Jurkat, Clone E6-1 (cell line): ENCODE measurements at places on chromosomes 4 and X.

DNA sequence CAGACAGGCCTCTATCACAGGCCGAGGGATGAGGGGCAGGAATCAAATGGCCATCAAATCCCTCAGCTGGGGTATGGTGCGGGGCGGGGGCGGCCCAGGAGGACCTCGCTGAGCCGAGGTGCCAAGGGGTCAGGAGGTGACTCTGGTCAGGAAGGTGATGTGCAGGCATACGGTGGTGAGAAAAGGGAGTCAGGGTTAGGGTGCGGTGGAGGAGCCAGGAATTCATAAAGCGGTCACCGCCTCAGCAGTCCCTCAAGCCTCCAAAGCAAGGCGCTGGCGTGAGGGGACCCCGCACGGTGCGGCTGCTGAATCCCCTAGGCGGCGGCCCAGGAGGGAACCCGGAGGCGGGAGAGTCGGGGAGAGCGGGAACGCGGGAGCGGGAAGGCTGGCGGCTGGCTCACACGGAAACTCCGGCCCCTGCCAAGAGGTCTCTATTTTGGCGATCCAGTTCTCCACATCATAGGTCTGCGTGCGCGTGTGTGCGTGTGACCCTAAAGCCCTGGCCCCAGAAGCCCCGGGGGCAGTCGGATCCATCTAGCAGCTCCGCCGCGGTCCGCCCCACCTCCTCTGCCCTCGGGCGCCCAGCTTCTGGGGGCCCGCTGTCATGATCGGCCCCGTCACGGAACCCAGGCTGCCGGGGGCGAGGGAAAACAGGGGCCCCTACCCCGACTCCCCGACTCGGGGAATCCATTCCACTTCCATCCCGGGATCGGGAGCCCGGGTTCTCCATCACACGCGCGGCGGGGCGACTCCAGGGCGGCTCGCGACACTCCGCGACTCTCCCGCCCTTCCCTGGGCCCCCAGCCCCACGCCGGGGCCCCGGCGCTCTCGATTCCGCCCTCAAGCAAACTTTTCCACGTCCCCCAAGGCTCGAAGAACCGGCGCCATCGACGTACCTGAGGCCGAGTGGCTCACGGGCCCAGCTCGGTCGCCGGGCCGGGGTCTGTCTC is 593 bp downstream of the ELF4 start:
- no peak for DNase-seq

- DNase-seq: no peak
Measured at GRCh38 chr4:148344352-148344751, 97.9 kb downstream of the NR3C2 start.

- DNase-seq: no peak
Measured at GRCh38 chr4:77446601-77447000, 159.0 kb upstream of the CXCL13 start.

DNA sequence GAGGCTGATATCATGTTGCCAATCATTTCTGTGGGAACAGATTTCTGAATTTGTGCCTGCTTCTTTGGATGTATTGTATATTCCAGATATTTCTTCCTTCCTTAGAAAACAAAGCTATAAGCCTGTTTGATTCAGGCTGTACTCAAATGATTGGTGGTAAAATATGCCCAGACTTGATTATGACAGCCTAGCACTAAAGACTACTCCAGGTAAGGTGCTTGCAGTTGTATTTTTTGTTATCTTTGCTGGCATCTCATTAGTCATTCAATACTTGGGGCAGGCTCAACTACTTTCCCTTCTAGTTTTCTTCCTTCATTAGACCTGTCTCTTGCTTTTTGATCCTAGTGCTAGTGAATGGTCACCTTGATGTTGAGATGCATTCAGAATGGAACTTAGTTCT is 90.6 kb downstream of the ZNF518B start:
- DNase-seq: no peak

DNA sequence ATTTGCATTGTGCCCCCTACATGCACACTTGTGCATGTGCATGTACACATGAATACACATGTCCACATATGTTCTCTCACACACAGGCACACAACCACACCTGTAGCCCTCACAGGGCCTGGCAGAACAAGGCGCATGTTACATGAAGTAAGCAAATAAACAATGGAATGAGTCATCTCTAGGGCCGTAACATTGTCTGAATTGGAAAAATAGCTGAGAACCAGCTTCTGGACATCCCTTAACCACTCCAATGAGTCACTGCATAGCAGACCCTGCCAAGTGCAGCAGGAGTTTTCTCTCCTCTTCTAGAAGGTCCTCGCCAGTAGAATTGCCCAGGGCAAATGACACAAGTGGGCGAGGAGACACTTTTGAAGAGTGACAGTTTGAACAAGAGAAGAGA is 66.1 kb downstream of the MAGEA10 start:
- DNase-seq: no peak

DNA sequence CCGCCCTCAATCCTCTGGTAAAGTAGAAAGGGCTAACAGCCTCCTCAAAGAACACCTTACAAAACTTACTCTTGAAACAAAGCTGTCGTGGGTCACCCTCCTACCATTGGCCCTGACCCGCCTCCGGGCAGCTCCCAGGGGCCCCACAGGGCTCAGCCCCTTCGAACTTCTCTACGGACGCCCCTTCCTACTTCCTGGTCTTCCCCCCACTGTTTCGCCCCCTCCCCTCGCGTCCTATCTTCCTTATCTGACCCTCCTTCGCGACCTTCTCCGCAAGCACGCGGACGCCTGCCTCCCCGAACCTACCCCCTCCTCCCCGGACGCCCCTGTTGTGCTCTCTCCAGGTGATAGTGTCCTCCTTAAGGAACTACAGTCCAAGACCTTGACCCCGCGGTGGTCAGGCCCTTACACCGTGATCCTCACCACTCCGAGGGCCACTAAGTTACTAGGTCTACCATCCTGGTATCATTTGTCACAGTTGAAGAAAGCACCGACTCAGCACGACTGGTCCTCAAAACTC is 963.1 kb downstream of the RPA4 start:
- DNase-seq: no peak

DNA sequence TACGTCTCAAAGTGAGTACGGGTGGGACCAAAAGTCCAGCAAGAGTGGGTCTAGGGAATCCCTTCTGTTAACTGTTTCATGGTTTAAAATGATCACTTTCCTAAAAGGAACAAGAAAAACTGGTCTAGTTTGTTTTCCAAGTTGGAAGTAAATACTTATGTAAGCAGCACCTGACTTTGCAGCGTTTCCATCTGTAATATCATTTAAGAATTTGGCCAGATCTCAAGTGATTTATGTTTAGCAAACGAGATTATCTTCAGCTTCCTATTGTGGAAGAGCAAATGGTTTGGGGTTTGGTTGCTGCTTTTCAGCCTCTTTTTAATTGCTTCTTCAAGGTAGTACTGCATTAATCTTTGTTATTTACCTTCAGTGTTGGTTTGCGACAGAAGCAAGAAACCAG is 50.4 kb downstream of the FHIP1A start:
- no peak for DNase-seq

DNA sequence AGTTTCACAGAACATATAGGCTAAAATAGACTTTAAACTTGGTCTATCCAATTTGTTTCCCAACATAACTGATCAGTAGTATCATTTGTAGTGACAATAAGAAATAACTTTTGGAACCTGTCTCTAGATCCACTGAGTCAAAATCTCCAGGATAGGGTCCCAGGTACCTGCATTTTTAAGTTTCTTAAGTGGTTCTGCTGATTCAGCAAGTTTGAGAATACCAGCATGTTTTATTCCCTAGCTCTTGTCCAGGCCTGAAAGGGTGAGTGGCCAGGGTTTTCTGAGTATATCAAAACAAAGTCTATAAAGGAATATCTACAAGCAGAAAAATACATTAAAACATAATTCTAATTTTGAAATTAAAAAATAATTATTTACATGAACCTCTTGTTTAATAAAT is 573.1 kb upstream of the POU3F4 start:
- no peak for DNase-seq

DNA sequence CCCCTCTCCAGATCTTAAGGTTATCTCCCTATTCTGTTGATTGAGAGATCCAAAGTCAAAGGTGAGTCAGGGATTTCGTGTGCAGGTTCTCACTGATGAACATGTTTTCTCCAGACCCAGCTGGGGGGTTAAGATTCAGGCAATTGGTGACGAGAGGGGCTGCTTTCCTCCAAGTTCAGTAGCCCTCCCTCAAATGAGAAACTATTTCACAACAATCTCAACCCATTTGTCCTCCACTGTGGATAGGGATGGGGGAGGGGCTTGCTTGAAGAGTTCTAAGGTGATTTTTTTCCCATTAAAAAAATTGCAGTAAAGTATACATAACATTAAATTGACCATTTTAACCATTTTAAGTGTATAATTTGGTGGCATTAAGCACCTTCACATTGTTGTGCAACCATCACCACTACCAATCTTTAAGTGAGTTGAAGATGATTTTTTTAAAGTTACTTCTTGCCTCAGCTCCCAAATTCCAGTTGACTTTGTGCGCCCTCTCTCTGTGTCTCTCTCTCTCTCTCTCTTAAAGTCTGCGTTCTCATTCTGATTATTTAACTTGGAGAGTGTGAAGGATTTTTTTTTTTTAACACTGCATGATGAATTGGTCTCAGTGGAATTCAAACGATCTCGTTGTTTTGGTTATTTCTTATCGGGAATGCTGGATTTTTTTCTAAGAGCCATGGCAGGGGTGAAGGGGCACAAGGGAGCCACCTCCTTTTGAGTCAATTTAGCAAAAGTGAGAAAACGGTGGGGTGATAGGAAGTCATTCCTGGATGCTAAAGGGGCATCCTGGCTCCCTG is 175.9 kb downstream of the SHROOM3 start:
- no peak for DNase-seq

DNA sequence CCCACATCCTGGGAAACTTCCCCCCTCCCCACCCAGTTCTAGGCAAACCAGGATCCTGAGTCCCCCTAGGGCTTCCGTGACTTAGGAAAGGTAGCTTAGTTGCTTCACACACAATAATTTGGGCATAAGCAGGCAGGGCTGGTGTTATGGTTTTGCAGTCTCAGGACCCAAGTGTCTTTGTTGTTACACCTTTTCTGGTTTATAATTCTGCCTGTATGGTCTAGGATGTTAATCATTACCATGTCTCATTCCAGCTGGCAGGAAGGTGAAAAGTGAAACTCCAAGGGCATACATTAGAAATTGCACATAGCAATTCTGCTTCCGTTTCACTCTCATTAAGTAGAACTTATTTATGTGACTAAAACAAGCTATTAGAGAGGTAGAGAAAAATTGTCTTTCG is 16.8 kb downstream of the UGT8 start:
- no peak for DNase-seq

- no peak for DNase-seq
Measured at GRCh38 chrX:122055460-122055859, 1008.0 kb downstream of the GLUD2 start.

DNA sequence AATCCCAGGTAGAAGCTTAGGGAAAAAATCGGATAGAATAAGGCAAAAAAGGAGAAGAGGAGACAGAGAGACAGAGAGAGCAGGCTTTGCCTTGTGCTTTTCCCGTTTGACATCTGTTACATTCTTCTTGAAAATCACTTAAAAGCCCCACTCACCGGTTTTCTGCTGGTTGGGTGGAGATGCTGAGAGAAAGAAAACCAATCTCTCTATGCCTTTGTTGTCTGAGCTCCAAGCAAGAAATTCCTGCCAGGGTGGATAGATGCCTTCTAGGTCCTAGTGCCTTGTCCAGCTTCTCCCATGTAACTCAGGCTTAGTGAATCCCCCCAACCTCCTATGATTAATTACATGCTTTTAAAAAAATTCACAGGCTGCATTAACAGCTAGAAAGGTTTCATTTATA is at the start of gene DCX:
DCX (minus strand) TSS at position 210 of the 400 bp plus-strand sequence. CDS start 1,794 bp downstream, outside the sequence.
- no peak for DNase-seq

DNA sequence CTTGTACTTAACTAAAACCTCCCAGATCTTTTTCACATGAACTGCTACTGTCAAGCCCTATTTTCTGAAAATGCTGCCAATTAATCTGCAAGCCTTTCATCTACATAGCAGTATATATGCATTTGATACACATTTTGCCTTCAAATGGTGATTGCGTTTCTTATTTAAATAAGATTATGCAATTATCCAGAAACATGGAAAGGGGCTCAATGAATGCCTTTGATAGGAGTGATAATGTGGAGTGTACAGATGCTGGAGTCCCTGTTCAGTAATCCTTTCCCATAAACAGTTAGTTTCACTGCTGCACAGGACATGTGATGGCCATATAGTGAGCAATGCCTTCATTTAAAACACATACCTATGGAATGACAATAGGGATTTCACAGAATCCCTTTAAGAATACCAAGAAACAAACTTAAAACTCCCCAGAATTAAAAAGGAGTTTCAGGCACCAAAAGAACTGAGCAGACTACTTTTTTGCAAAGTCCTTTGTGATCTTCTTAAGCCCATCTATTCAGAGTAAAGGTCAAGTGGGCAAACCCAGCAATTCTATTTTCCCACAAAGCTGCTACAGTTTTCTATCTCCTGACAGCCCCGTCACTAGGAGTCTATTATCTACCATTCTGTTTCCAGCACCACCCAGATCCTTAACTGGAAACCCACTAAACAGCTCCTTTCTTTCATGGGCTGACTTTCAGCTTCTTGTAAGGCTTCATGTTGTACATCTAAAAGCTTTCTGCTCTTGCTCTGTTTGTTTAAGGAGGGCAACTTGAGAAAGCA is 120.3 kb downstream of the UNC5C start:
- DNase-seq: no peak

DNA sequence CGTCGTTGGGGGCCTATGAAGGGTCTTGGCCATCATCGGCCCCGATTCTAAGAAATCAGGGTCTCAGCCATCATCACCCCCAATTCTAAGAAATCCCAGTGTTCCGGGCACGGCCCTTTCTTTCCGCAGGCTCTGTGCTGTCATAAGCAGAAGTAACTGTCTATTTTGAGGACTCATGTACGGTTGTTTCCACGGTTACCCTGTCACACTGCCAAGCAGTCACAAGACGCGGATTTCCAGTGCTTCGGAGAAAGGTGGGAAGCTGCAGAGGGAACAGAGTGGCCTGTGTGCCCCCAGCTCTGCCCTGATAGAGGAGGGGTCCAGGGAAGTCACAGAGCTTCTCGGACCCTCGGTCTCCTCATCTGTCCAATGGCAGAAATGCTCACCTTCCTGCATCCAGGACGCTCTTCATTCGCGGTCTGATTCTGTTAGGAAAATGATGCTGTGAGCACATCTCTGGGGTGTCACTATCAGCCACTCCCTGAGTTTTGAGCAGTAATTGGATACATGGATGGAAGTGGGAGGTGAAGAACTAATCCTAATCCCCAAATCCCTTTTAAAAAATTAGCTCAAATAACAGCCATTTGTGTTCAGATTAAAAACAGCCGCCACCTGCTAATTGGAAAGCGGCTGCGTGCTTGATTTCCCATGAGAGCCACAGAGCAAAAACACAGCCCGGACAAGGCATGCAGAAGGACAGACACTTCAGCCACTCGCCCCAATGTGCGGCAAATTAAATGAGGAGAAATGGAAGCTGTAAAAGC is 73.1 kb downstream of the WFS1 start:
- DNase-seq: no peak

DNA sequence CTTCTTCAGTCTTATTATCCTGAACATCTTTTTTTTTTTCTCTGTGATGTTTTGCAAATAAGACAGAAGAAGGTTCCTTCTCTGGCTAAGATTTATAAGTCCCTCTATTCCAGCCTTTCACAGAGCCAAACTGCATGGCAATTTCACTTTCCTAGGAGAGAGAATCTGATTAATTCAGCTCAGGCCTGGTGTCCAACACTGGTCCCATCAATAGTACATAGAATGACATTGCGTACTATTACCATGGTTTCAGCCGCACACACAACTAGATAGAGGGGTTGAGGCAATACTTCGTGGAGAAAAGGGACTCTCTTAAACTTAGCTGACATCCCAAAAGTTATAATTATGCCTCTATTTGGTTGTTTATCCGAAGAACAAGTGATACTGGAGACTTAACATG is 18.5 kb downstream of the DCAF8L2 start:
- no peak for DNase-seq

- DNase-seq: no peak
Measured at GRCh38 chr4:133863153-133863552, 338.4 kb downstream of the PABPC4L start.

GRCh38 chr4:48175806-48176205 is 41.8 kb upstream of the TXK start:
- no peak for DNase-seq
